ENCODE measurements at places on chromosomes 2 and 18.
A peak's percentile ranks its signal among the peaks of the same experiment; 100 is the strongest.

DNA sequence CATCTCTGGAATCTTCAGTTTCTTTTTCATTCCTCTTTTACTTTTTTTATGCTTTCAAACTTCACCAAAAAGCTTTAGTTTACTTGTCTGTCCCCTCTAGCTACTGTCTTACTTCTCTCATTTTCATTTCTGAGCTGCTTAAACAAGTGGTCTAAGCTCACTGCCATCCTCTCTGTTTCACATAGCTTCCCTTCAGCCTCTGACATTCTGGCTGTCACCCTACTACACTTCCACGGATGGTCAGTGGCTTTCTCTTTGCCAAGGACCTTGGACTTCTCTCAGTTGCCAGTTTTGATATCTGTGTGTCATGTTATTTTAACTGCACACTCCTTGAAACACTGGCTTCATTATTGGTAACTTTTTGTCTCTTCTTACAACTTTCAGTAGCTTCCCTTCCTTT is 176.1 kb downstream of the IKZF2 start:
- DNase-seq, result no peak

DNA sequence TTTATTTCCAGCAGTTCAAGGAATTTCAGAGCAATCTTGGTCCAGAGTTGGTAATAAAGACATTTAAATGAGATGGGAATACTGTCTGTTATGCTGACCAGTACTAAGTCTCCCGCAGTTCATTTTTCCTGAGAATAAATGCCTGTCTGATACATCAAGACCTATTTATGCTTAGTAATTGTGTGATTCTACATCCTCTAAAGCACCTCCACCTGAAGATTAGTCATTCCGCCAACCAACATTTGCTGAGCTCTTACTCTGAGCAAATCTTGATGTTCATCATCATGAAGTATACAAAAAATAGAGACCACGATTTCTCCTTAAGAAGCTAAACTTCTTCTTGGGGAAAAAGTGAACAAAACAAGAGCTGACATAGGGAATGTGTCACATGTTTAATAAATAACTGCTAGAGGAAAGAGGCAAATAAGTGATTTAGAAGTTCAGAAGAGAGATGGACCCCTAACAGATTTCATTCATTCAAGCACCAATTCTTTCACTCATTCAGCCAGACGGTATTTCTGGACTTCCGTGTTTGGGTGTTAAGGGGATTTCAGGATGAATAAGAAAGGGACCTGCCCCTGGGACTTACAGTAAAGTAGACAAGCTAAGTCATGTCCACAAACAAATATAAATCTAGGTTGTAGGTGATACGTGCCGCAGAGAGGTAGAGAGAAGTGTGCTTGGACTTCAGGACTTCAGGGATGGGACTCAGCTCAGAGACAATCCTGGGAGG is 34.2 kb upstream of the PPP4R1 start:
- no peak for DNase-seq

GRCh38 chr18:47846431-47846830 is 84.0 kb downstream of the SMAD2 start:
- DNase-seq, result no peak

DNA sequence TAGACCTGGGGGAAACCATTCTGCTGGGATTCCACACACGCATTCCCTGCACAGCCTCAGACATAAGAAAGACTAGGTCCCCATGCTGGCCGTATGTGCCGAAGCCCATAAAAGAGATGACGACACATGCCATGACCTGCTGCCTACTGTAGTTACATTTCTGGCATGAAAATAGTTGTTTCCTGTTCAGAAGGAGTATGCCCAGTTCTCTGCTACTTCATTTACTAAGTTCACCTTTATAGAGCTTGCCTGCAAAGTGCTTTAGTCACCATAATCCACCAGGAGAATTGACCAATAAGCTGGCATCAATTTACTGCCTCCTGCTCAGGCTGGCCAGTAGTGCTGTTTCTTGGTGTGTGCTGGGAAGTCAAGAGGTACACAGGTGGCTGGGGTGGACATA is 150.2 kb upstream of the ALPP start:
- DNase-seq, result no peak

DNA sequence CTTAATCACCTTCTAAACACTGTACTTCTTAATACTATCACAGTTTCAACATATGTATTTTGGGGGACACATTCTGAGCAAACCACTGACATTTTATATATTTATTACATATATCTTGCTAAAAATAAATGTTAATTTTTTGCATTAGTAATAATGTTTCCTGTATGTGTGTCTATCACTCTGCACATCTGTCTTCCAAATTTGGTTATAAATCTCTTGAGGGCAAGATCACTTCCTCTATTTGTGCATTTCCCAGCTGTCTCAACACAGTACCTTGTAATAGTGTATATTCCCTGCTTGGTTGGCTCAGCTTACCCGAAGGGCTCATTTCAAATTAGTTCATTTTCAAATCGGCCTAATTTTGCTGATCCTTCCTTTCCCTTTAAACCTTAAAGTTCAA is 617.1 kb upstream of the GYPC start:
- no peak for DNase-seq

DNA sequence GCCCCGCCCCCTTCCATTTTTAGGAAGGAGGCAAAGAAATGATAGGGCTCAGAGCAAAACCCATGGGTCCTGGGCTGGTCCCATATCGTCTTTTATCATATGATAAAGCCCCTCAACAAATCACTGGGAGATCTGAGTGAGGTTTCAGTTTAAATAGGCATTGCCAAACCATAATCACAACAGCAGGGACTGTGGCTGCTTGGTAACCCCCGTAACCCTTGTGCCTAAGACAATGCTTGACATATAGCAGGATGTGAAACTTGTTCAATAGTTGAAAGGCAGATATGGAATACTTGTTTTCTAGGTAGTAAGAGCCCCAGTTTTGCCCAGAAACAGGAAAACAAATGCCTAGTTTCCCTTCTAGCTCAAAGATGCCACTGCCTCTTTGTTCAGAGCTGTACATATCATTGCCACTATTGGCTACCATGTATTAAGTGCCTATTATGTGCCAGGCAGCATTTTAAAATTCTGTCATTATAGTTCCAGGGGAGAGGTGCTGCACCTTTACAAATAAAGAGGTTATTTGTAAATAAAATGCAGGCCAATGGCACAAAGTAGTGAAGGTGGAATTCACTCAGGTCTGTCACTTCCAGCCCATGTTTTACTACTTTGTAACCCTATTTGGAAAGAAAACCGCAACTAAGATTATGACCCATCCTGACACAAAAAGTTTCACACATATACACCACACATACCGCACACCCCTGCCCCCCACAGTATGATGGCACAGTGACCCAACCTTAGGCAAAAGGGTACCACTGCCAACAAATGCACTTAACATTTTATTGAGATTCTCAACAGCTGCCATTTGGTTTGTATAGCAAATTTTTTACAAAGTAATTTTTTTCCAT is 14.2 kb downstream of the NAGK start:
- no peak for DNase-seq

GRCh38 chr18:486929-487740 is 13.4 kb downstream of the COLEC12 start:
- DNase-seq, result no peak

- DNase-seq, result no peak
Observed at GRCh38 chr18:52553441-52553840, 213.4 kb downstream of the DCC start.

DNA sequence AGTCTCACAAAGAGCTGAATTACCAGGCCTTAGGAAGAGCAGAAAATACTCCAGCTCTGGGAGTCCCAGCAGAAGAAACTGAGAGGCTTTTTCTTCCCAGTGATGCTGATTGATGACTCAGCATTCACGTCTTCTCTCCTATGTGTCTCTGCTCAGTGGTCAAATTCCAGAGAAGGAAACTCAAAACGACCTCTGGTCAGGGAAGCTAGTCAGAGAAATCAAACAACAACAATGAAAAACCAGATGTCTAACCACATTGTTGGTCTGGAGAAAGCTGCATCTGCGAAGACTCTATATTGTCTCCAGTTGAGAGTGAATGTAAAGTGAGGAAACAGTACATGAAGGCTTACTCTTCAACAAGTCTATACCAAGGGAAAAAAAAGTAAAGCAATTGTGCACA is 28.6 kb upstream of the CERS6 start:
- DNase-seq, result no peak

GRCh38 chr18:50622865-50623393 is 63.0 kb downstream of the MAPK4 start:
- DNase-seq, result no peak

DNA sequence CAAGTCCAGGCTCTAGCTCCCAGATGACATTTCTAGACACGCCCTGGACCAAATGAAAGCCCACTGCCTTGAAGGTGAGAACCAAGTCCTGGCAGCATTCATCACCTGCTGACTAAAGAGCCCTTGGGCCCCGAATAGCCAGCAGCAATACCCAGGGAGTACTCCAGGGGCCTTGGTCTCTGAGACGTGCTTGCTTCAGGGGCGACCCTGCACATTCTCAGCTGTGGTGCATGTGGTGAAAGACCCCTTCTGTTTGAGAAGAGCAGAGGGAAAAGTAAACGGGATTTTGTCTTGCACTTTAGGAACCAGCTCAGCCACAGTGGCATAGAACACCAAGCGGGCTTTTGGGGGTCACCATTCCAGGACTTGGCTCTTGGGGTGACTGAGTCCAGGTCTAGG is 260.5 kb upstream of the MYT1L start:
- DNase-seq, result no peak

- DNase-seq, result no peak
Observed at GRCh38 chr18:69230204-69230603, 170.5 kb upstream of the DOK6 start.

DNA sequence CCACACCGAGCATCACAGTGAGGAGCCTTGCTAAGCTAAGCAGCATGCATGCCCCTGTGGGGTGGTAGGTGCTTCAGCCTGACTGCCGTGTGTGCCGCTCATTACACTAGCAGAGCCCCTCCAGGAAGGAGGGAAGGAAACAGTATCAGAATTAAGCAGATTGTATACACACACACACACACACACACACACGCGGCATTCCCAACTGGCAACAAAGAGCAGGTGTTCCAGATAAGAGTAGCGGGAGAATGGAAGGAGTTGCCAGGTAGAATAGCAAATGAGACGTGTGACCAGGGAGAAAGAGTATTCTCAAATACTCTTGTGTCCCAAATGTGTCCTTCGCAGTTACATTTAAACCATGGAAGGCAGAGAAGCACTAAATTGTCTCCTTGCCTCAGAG is 47.6 kb upstream of the TTC39C start:
- DNase-seq, result no peak

DNA sequence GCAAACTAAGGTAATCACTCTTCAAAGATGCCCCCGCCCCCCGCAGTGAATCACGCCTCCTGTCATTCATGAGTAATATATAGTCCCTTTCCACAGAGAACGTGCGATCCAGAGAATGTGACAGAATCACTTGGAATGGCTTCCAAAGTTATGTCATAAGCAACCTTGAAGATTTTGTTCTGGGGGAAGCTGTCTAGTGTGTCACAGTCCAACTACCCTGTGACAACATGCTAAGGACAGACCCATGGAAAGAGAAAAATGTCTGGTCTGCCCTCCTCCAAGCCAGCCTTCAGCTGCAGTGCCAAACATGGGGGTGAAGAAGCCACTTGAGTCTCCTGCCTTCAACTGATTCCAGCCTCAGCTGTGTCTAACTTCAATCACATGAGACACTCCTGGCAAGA is 259.1 kb downstream of the SS18 start:
- DNase-seq, result no peak

- DNase-seq, result no peak
Observed at GRCh38 chr2:62724886-62725711, 19.6 kb downstream of the EHBP1 start.

GRCh38 chr2:206274434-206275311 is at the start of gene ZDBF2:
ZDBF2 (plus strand) TSS chr2:206274663; CDS start chr2:206281850, 7,187 bp downstream.
- peak; percentile 69 for DNase-seq

- DNase-seq, result no peak
Observed at GRCh38 chr2:223003191-223003590, 48.8 kb upstream of the KCNE4 start.

GRCh38 chr2:191927991-191928390 is 81.1 kb upstream of the CAVIN2 start:
- no peak for DNase-seq
